ENCODE measurements at places on chromosomes 6 and 20. TPM values are rescaled to one million over a fixed set of nuclear protein-coding genes. Genes with fewer than 3 reads are reported as not detected.
A peak's percentile ranks its signal among the peaks of the same experiment; 100 is the strongest.

GRCh38 chr6:68502946-68503345 is 132.1 kb upstream of the ADGRB3 start:
- ATAC-seq, result no peak

Gene ZBTB9
- total RNA-seq, result 5.5 TPM

DNA sequence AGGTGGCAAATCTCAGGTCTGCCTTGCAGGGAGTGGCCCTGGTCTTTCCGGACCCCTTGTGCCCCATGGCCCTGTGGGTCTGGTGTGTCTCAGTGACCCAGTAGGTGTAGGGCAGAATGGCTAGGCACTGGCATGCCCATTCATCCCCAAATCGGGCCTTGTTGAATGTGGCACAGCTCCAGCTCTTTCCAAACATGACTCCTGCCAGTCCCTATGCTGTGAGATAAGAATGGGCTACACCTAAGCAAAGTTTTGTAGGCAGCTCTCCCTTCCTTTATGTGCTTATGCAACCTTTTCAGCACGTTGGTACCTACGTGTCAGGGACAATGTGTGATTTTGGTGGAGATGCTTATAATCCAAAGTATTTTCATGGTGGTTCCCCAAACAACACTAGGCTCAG is 33.9 kb downstream of the FOXO3 start:
- peak; percentile 34 for ATAC-seq

GRCh38 chr6:143952060-143952778 is 55.8 kb downstream of the PLAGL1 start:
- no peak for ATAC-seq

- no peak for ATAC-seq
Measured at GRCh38 chr20:62780696-62781095, 15.6 kb upstream of the MRGBP start.

DNA sequence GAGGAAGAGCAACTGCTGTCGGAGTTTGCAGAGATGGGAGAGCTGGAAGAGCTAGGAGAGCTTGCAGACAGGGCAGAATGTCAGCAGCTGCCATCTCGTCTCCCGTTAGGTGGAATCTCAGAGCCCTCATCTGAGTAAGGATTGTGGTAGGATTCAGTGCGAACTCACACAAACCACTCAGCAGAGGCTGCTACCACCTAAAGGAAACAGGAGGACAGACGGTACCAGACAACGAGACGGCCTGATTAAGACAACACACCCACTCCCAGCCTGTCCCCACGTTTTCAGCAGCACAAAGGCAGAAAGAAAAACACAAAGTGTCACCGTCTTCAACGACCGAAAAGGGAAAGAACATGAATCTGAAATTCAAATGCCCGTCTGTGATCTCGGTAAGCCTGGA is 4.1 kb downstream of the LEMD2 start:
- no peak for ATAC-seq

GRCh38 chr20:58102744-58103516 is 125.5 kb downstream of the ANKRD60 start:
- ATAC-seq, result no peak

GRCh38 chr6:43865932-43866645 is 96.1 kb downstream of the VEGFA start:
- no peak for ATAC-seq

DNA sequence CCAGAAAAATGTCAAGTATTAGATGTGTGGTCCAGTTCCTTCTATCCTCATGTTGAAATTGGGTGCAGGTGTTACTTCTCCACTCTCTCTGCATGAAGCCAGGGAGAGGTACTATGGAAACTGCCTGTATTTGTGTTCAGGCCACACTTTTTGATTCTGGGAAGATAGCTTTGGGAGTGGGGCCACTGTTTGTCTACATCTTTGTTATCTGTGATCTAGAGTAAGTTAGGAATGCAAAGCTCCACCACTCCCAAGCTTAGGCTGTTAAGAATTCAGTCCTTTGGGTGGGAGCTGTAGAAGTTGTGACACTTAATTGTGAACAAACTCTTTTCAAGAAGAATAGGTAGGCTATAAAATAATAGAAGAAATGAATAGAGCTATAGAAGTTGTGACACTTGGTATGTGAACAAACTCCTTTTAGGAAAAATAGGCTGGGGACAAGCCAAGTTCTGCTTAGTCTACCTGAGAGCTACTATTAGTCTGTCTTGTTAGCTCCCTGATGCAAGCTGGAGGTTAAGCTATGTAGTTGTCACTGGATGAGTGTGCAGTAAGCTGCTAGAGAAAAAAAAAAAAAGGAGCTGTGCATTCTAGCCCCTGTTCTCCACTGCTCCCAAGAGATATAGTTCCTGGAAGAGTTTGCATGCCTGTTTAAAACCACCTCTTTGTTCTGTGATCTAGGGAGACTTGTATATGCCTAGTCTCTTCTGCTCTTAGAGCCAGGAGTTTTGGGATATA is 7.1 kb upstream of the GFRAL start:
- ATAC-seq, result no peak

- ATAC-seq, result no peak
Measured at GRCh38 chr20:4552075-4552640, 169.6 kb upstream of the PRND start.

GRCh38 chr6:107561306-107561705 is 71.4 kb downstream of the SOBP start:
- no peak for ATAC-seq

Gene SLC26A8
- total RNA-seq, result 0.04 TPM

DNA sequence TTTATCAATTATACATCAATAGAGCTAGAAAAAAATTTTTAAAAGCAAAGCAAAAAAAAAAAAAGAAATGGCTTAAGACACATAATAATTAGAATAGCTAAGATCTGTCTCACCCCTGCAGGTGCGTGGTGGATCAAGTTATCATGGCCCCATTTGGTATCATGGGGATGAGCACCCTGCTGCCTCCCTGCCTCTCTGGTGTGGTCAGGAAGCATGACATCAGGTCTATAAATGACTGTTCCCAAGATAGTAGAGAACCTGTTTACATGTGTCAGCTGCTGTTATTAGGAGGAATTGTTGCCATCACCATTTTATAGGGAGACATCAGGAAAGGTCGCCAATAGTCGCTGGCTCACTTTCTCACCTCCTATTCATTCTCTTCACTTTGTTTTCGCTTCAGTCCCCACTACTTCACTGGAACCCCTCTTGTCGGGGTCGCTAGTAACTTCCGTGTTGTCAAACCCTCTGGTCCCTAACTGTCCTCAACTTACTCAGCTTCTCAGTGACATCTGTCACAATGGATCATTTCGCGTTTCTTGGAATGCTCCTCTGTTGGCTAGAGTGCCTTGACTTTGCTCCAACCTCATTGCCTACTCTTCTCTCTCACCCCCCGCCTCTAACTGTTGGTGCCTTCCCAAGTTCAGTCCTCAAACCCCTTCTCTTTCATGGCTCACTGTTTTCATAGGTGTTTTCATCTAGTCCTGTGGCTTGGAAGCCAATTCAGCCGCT is 4.7 kb downstream of the DNTTIP1 start:
- ATAC-seq, result no peak

Gene ZNF512B
- 13.9 TPM for total RNA-seq

GRCh38 chr6:159525445-159526025 is 167.5 kb downstream of the SOD2 start:
- ATAC-seq, result no peak

Gene DZANK1
- 1.5 TPM for total RNA-seq

- ATAC-seq, result no peak
Measured at GRCh38 chr6:2077826-2078225, 167.6 kb downstream of the GMDS start.

Gene LAMA4
- 8.0 TPM for total RNA-seq

GRCh38 chr6:110822249-110822648 is 7.0 kb upstream of the CDK19 start:
- no peak for ATAC-seq

- ATAC-seq, result no peak
Measured at GRCh38 chr6:32060966-32061655, 22.9 kb downstream of the CYP21A2 start.

Gene RGS17
- total RNA-seq, result 1.6 TPM

DNA sequence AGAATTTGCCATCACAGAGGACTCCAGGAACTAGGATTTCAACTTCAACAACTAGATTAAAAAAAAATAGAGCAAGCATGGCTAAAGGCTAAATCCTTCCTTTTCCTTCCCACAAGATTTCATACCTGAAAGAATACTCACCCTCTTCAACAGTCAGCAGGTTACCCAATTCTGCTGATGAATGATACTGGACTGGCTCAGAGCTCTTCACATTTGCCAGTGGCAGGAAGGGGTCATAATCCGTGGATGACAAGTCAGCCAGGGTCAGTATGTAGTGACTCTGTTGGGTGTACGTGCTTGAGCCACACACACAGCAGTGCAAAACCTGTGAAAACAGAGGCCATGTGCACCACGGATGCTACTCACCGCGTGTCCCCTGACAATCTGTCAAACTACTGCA is 152.9 kb downstream of the INSM1 start:
- ATAC-seq, result peak; percentile 92

- no peak for ATAC-seq
Measured at GRCh38 chr20:2838170-2838797, 2.2 kb downstream of the PCED1A start.

Gene POPDC3
- total RNA-seq, result not detected

GRCh38 chr6:829656-830055 is 136.7 kb upstream of the EXOC2 start:
- peak; percentile 83 for ATAC-seq

Gene TRAM2
- total RNA-seq, result 3.5 TPM

Gene GABRR1
- total RNA-seq, result 0.24 TPM

- ATAC-seq, result no peak
Measured at GRCh38 chr6:132489376-132489775, 23.5 kb downstream of the STX7 start.

DNA sequence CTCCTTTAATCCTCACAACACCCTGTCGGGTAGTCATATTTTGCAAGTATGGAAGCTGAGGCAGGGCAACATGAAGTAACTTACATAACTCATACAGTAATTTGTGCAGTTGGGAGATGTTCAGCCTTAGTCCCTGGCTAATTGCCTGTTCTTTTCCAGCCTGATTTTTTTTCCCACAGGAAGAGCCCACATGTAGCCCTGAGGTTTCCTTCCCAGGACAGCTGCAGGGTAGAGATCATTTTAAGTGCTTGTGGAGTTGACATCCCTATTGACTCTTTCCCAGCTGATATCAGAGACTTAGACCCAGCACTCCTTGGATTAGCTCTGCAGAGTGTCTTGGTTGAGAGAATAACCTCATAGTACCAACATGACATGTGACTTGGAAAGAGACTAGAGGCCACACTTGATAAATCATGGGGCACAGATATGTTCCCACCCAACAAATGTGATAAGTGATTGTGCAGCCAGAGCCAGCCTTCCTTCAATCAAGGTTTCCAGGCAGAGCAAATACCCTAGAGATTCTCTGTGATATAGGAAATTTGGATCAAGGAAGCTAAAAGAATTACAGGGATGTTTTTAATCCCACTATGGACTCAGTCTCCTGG is 5.0 kb upstream of the BTN2A1 start:
- no peak for ATAC-seq

- ATAC-seq, result no peak
Measured at GRCh38 chr6:48978016-48978415, 485.0 kb downstream of the MMUT start.

Gene GGTLC1
- not detected for total RNA-seq

GRCh38 chr6:314377-314776 is 22.1 kb downstream of the DUSP22 start:
- ATAC-seq, result no peak

DNA sequence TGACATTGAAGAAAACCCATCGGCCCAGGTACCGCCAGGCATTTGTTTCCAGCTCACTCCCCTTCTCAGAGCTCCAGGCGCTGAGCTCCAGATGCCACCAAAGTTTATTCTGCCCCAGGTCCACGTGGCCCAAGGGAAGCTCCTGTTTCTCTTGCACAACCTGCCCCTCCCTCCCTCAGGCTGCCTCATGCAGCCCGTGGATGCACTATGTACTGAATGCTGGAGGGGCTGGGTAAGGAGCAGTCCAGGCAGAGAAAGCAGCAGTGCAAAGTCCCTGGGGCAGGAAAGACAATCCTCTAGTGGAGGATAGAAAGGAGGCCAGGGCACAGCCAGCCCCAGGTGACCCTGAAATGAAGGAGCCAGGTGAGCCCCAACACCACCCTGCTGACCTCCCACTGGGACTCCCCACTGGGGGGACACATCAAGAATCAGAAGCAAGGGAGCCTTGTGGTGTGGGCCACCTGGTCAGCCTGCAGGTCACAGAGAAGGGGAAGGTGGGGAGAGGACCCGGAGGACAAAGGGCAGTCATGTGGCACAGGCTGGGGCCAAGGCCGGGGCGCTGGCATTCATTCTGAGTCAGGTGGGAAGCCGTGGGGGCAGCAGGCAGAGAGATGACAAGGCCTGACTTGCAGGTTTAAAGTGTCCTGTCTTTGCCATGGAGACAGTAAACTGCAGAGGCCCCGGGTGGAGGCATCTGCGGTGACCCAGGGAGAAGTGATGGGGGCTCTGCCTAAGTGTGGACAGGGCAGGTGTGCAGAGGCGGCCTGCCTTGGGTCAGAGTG is 230.1 kb downstream of the PREX1 start:
- ATAC-seq, result no peak

GRCh38 chr6:2796861-2797260 is 31.7 kb downstream of the WRNIP1 start:
- ATAC-seq, result no peak

Data from esophagus mucosa (tissue), 1 donor.